NCI-H446 (cell line): ENCODE measurements at places on chromosomes 7 and 10.

DNA sequence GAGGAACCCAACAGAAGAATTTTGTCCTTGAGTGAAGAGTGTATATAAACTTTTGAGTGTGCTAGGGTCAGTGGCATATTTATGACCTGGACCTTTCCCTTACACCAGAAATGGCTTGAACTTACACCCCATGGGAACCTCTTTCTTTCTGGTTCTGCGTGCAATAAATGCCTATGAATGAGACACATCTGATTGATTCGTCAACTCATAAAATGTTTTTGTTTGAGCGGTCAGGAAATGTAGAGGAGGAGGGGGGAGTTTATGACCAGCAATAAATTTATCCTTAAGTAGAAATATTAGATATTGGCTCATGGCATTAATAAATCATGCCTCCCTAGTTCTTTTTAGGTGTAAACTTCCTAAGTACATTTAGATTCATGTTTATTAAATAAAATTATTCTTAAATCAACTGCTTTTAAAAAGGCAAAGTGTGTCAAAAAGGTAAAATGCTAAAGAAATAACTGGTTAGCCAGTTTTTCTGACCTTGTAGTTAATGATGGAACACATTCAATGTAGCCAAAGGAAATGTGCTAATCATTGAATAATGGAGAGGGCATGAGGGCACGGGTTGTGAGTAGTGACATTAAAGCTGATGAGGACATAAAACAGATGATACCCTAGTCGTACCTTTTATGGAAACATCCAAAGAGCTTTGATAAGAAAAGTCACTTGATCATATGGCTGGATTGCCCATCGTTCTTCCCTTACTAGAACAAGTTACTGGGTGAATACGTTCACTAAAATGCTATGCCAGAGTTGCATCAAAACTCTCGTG lies 13.6 kb upstream of the NUP42 start:
- no peak for DNase-seq

GRCh38 chr7:22447008-22447407 lies 53.0 kb downstream of the STEAP1B start:
- DNase-seq: no peak

DNA sequence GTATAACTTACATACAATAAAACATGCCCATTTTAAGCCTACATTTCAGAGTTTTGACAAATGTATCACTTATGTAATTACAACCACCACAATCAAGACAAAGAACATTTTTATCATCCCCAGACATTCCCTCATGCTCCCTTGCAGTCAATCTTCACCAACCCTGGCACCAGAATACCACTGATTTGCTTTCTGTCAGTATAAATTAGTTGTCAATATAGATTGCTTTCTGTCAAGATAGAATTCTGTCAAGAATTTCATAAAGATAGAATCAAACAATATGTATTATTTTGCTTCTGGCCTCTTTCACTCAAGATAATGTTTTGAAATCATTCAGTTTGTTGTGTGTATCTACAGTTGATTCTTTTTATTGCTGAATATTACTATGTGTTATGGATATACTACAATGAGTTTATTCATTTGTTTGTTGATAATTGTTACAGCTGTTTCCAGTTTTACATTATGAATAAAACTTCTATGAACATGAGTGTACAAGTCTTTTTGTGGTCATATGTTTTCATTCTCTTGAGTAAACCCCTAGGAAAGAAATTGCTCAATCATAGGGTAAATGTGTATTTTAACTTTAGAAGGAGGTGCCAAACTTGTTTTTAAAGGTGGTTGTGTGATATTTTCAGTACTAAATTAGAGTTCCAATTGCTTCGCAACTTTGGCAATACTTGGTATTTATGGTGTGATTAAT lies 56.9 kb downstream of the IFIT5 start:
- DNase-seq: no peak

- no peak for DNase-seq
Measured at GRCh38 chr10:51711519-51711891, 12.1 kb upstream of the CSTF2T start.

DNA sequence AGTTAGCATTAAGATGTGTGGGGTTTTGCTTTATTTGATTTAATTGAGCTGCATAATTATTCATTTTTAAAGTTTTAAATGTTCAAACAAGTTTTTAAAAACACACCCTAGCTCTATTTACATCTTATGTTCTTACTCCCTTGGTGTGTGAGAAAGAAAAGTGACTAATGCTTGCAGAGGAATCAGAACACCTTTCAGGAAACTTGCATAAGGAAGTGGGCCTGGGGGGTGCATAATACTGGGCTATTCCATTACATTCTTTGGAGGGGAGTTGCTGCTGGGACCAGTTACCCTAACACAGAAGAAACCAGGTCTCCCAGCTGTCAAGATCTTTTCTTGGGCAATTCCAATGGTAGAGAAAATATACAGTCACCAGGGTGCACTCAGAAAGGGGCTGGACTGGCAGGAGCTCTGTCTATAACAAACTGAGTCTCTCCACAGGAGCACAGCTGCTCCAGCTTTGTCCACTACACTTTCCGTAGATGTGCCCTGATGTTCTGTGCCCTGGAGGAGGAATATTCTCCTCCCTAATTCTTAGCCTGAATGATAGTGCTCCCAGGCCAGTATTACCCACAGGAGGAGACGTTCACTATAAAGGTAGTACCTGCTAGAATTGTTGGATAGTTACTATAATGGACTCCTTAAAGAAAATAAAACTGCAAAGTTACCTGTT lies 304.2 kb downstream of the CDC14C start:
- DNase-seq: no peak
